ENCODE measurements at places on chromosomes 7 and 10. TPM values are rescaled to one million over a fixed set of nuclear protein-coding genes. Genes with fewer than 3 reads are reported as not detected.

GRCh38 chr7:142413280-142414000 is 155.6 kb upstream of the PRSS58 start:
- DNase-seq: no peak

DNA sequence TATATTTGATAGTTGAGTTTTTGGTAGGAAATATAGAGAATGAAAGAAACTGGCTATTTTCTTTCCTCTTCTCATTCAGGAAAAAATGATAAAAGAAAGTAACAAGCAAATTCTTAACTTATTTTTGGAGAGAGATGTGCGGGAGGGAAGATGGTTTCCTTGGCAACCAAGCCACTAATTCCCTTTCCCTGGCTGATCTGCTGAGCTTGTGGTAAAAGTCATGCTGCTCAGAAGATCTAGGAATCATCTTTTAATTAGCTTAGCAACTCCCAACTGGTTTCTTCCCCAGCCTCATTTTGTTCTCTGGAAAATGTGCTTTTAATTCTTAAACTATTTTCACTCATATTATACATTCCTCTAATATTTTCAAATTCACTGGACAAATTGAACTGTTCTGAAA is 11.8 kb downstream of the UROS start:
- DNase-seq: peak; percentile 18

DNA sequence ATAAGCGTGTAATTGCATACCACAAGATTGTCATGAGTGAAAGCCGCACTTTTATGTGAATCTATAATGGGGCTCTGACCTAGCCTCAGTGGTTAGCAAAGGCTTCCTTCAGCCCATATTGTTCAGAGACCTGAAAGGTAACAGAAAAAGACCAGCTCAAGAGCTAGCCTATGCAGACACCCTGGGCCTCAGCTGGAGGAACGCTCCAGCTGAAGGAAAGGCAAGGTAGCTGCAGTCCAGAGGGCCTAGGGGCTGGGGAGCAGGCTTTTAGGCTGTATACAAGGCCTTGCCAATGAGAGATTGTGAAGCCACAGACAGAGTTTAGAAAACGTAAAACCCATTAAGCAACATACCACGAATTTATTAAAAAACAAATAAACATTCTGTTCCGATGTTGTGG is 246.6 kb upstream of the GHITM start:
- no peak for DNase-seq

DNA sequence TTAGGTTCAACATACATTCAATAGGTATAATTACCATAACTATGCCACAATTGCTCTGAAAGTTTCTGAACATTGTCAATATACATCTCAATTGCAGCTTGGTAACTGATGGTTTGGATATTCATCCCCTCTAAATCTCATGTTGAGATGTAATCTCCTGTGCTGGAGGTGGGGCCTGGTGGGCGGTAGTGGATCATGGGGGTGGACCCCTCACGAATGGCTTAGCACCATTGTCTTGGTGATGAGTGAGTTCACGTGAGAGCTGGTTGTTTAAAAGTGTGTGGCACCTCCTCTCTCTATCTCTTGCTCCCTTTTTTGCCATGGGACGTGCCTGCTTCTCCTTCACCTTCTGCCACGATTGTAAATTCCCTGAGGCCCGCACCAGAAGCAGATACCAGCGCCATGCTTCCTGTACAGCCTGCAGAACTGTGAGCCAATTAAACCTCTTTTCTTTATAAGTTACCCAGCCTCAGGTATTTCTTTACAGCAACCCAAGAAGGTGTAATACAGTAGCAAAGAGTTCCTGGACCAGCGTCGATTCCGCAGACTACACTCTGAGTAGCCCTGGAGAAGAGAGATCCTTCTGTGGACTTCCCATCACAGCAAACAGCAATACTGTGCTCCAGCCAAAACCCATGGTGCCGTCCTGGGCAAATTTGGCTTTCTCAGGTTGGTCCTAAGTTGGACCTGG is 83.8 kb upstream of the GRB10 start:
- no peak for DNase-seq

- no peak for DNase-seq
Measured at GRCh38 chr10:30828680-30829079, 199.1 kb upstream of the LYZL2 start.

The A1CF gene
- total RNA-seq: not detected

The CALHM1 gene
- total RNA-seq: 0.06 TPM

All from spinal cord (tissue), 10 donors.